Fibroblast of lung (primary cell): ENCODE measurements at places on chromosomes 4 and X. TPM values are rescaled to one million over a fixed set of nuclear protein-coding genes. Genes with fewer than 3 reads are reported as not detected.

DNA sequence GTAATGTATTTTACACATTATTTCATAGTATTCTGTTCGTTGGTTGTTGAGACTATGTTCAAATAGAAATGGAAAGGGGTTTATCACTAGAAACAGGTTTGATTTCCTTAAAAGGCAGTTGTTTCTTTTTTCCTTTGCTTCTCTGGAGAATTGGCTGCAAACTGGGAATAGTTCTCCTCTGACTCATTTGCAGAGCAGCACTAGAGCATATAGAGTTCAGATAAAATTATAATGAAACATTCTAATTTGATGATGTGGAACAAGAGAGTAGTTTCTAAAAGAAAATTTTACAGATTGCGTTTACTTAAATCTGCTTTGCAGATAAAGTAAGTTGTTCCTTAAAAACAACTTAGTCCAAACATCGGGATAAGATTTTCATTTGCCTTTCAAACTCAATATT, 29.7 kb downstream of the SYNPO2 start:
- DNase-seq, result peak; percentile 94

- DNase-seq, result peak; percentile 23
These were observed 34.8 kb downstream of the SMPX start for GRCh38 chrX:21723084-21723483.

DNA sequence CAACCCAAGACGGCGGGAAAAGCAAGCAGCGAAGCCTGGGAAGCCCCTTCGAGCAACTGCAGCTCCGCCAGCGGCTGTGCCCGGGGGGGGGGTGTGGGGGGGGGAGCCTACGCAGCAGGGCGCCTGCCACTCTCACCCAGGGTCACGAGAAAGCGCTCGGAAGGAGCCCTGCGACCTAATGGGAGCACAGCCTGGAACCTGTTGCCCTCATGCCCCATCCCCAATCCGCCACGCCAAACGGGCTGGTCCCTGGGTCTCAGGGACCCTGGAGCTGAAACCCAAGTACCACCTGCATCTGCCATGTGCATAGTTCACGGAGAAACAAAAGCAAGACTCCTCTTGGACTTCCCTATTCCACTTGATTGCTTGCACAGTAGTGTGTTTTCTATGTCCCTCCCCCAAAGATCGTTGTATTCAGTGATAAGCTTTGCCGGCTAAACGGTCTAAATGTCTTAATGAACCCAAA, 359 bp upstream of the GAB3 start:
- DNase-seq, result no peak

DNA sequence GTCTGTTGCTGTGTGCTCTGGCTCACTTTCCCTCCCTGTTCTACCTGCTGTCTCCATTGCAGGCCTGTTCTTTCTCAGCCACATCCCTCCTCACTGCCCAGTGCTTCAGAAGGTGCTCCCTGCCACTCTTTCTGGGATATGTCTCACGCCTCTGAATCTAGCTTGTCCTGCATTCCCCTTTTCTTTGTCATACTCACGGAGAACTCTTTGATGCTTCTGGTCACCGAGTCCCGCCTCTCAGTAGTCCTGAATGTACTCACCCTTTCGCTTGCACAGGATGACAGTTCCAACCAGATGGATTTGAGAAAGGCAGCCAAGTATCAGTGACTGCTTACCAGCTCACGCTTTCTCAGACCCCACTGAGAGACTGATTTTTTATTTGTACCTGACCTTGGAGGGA, 65.2 kb upstream of the TLR2 start:
- DNase-seq, result peak; percentile 40

DNA sequence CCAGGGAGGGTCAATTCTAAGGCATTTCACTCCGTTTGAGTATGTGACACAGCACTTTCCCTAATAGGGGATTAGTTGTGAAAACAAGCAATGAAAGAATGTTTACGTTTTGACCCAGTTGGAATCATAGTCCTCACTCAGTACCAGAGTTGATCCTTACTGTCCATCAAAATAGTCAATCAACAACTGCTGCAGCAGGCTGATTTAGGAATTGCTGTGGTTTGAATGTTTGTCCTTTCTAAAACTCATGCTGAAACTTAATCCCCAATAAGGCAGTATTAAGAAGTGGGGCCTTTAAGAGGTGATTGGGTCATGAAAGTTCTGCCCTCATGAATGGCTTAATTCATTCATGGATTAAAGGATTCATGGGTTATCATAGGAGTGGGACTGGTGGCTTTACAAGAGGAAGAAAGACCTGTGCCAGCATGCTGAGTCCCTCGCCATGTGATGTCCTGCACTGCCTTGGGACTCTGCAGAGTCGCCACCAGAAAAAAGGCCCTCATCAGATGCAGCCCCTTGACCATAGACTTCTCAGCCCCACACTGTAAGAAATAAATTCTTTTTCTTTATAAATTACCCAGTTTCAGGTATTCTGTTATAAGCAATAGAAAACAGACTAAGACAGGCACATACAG, 3.1 kb upstream of the FBXL5 start:
- no peak for DNase-seq

DNA sequence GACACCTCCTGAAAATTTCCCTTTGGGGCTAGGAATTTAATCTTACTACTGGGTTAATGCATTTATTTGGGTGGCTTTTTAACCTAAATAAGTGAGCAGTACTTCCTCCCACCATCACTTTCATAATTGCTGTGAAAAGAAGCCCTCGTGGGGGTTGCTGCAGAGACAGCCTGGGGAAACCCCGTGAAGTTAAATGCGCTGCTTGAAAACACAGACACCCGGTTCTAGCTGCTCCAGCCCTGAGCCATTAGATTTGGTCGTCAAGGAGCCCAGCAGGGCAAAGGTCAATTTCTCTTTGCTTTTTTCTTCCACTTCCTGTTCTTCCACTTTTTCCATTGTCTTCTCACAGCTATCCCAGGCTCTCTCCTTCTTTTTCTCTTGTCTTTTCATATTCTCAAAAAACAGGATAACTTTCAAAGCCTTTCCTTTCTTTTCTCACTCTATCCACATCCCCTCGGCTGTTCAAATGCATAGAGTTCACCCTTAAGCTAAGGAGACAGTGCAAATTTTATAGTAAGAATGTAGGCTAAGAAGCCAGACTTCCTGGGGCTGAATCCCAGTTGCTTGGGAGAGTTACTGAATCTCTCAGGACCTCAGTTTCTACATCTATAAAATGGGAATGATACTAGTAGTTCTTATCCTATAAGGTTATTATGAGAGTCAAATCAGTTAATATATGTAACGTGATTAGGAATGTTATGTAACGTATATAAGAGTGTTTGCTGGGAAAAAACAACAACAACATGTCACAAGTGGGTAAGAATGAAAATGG, 91.5 kb upstream of the ZNF827 start:
- DNase-seq, result no peak

DNA sequence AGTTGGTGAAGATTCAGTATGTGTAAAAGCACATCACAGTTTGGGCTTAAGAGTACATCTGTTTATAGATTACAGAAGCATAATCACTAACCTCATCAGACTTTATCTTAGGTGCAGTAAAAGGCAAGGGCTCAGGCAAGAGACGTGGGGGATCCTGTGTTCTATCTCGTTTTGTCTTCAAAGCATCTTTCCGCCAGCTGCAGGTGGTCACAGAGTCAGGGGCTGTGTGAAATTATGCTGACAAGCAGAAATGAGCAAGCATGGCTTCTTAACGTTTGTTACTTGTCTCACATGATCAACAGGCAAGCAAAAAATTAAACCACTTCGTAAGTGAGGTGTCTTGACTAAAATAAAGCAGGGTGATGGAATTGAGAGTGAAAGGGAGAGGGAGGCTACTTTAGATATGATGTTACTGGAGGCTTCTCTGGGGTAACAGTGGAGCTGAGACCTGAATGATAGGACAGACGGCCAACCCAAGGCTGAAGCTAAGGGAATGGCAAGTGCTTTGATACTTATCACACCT, 1.4 kb upstream of the TEC start:
- no peak for DNase-seq

DNA sequence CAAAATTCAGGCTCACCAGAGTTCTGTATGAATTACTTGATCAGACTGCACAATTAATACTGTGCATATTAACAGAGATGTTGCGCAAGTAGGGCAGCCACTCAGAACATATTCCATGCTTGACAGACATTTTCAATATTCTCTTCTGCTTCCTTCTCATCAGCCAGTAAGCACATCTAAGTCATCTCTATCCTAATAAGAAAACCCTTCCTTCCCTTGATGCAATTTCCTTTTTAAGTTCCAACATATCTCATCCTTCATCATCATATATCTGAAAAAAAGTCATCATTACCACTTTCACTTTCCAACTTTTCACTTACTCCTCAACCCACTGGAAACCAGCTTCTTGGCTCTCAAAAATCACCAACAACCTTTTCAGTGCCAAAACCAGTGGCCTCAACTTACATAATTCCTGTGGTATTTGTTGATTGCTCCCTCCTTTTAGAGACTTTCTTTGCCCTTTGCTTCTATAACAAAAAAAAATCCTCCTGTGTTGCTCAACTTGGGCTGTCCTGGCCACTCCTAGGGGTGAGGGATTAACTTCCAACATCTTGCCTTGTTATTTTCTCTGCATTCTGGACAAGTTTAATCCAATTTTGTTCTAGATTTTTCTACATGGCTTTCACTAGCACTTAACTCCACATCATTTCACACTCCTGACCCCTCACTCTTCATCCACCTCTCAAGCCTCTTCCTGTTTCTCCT, 14.1 kb downstream of the MBNL3 start:
- peak; percentile 33 for DNase-seq

DNA sequence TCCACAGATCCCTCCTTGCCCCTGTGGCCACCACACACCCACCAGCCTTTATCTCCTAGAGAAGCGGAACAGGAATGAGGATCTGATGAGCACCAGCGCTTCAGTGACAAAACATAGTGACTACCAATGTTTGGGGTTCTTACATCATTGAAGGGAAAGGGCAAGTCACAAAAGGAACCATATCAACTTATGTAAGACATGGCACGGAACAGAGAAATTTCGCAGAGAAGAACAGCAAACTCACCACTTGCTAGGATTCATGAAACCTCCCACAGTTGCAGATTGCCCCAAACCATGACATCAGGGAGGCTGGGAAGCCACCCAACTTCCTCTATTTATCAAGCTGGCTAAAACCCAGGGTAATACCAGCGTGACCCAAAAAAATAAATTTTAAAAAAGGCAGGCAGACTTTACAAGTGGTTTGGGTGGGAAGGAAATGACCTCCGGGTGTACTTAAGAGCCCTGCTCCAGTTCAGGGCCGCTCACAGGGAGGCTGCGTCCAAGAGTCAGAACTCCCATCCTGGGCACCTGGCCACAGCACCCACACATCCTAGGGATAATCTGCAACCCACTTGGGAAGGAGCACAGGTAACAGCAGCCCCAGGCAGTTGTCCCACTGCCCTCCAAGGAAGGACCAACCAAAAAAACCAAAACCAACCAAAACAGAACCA, 36.0 kb downstream of the ADGRG2 start:
- no peak for DNase-seq

SSX3 gene
- polyA plus RNA-seq, result not detected in 2 replicates

CSTF2 gene
- polyA plus RNA-seq, result 16.3 and 25.6 TPM in 2 replicates

NUP62CL gene
- polyA plus RNA-seq, result not detected in 2 replicates

ADGRG2 gene
- polyA plus RNA-seq, result 0.03 and 0.05 TPM in 2 replicates
